ENCODE measurements at places on chromosomes 5 and 9.

- no peak for DNase-seq
Observed at GRCh38 chr9:107336718-107337360, 53.8 kb downstream of the RAD23B start.

DNA sequence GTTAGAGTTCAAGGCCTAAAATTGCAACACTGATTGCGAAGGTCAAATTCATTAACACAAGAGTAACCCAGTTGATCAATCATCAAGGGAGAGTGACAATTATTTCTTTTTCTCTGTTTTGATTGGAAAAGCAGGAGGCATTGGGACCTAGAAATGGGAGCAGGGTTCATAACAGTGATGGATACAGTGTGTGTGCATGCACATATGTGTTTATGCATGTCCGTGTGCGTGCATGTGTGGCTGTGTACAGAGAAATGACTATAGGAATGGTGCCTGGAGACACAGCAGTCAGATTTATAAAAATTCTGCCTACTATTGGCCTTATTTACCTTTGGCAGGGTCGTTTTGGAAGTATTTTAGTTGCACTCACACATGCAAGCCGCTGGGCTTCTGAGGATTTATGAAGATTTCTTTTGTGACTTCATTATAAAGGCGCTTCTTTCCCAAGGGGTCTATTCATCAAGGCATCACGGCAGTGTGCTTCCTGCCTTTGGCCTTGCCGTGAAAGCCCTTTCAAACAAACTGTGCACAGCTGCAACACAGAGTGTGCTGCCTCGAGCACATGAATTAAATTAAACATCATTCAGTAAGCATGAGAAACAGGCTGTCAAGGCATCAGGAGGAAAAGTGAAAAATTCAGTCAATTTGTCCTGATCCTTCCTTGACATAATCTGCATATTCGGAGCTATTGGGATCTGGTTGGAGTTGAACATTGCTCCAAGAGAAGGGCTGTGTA lies 122.8 kb upstream of the PUM3 start:
- no peak for DNase-seq

DNA sequence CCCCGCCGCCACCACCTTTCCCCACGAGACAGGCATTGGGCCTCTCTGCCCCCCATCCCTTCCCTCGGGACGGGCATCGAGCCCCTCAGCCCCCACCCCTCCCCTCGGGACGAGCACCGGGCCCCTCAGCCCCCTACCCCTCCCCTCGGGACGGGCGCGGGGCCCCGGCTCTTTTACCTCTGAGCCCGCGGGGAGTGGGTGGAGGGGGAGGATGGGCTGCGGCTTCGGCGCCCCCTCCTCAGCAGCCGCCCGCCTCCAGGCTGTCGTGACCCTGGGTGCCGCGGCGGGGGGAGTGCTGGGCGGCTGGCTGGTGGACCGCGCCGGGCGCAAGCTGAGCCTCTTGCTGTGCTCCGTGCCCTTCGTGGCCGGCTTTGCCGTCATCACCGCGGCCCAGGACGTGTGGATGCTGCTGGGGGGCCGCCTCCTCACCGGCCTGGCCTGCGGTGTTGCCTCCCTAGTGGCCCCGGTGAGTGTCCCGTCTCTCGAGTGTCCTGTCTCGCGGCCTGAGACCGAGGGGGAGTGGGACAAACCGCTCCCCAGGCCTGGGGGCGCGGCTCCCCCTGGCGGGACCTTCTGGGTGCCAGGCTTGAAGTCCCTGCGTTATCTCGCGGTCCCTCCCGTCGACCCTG lies 791 bp downstream of the SLC2A8 start:
- DNase-seq: peak; percentile 37

GRCh38 chr5:174281855-174282254 lies 236.3 kb downstream of the NSG2 start:
- DNase-seq: no peak

GRCh38 chr5:132436936-132437335 lies 53.6 kb downstream of the IRF1 start:
- no peak for DNase-seq

GRCh38 chr5:44632344-44632743 lies 176.4 kb upstream of the MRPS30 start:
- no peak for DNase-seq

DNA sequence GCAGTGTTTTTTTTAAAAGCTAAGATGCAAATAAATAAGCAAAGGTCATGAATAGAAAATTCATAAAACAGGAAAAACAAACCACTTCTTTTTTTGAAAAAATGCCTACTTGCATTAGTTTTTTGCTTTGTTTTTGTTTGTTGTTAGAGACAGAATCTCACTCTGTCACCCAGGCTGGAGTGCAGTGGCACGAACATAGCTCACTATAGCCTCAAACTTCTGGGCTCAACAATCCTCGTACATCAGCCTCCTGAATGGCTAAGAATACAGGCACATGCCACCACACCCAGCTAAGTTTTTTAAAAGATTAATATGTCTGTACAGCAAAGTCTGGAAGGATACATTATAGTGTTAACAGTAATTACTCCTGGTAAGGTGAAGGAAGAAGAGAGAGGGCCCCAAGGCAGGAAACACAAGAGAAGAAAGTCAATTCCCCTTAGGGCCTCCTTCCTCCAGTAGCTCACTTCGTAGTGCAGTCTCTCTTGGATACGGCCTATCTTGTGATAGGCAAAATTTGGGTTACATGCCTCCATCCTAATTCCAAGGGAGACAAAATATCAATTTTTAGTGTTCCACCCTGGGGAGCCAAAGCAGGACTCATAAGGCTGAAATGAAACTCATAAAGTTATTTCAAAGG lies 15.3 kb downstream of the FAM169A start:
- no peak for DNase-seq

DNA sequence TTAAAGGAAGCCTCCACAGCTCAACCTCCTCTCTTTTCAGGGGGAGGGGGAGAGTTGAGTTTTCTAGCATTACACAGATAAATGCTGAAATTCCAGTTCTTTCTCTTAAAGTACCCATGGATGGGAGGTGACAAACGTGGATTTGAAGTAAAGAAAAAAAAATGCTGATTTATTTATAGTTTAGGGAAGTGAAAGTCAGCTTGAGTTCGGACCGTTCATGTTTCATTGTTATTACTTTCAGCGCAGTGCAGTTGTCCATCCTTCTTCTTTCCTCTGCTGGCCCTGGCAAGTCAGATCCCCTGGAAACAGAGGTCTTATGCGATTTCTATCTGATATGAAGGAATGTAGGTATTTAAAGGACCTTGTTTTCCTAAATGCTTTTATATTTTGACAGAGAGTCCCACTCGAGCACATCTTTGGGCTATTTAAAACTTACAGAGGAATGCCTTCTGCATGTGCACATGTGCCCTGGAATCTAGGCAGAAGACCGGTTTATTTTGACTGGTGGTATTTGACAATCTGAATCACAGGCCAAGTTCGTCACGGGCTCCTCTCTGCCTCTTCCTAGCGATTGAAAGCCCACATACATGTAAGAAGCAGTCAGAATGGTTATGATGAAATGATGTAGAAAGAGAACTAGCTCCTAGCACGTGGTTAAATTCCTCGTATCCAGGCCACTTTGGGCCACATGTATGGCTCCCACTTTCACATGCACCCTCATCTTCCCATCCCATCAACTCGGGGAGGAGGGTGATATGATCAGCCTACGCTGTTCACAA lies 385.2 kb upstream of the KLF4 start:
- DNase-seq: no peak

DNA sequence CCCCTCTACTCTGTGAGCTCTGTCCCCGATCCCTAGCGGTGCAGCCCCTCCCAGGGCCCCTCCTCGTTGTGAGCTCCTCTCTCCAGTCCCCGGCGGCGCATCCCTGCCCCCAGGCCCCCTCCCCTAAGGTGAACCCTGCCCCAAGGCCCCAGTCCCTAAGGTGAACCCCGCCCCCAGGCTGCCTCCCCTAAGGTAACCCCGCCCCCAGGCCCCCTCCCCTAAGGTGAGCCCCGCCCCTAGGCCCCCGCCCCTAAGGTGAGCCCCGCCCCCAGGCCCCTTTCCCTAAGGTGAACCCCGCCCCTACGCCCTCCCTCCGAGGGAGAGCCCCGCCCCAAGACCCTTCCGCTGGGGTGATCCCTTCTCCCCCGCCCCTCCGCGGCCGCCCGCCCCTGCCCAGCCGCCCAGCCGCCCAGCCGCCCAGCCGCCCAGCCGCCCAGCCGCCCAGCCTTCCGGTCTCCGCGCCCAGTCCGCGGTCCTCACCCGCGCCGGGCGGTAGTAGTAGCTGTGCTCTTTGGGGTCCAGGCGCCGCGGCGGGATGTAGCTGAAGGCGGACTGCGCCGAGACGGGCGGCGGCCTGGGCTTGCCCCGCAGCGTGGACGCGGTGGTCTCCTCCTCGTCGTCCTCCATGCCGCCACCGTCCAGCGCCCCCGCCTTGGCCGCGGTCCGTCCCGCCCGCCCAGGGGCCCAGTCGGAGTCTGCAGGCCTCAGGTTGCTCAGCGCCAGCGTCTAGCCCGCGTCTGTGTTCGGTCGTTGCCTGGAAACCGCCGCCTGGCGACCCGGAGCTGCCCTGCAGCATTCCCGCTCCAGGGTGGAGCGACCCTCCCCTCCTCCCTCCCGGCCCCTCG lies at the start of gene CFAP90:
Gene CFAP90 (minus strand): TSS at position 739 of the 845 bp plus-strand sequence. CDS start 112 bp downstream, at position 627.
- no peak for DNase-seq

GRCh38 chr9:137048655-137049543 lies 2.9 kb upstream of the NPDC1 start:
- DNase-seq: no peak

DNA sequence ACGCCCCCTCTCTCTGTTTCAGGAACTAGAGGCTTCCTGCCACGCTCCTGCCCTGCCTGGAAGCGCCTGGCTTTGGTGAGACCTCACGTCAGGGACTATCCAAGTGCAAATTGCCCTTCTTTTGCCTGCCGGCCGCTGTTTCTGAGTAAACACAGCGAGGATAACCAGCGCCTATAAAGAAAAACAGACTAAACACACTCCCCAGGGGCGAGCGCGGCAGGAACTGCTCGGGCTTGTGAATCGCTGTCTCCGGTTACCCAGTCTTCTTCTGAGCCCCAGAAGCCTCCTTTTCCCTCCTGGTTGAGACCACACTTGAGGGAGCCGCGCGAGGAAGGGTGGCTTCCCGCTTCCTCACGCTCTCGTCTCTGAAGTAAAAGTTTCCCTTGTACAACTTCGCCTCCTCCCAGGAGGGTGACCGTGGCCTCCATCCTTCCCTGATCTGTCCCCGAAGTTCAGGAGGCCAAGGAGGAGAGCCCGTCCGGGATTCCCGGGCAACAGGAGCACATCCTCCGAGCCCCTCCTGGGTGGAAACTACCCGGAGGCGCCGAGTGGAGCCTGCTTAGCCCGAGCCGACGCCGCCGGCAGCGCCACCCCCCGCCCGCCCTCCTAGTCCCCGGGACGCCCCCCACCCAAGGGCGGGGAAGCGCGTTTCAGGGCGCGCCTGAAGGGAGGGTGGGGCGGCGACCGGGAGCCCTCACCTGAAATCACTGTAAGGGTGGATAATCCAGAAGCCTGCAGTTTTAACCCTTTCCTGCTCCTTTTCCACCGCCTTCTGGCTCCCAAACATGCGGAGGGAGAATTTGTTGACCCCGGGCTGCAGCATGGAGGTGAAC lies 993 bp downstream of the HCN1 start:
- no peak for DNase-seq

- no peak for DNase-seq
Observed at GRCh38 chr5:111392181-111392580, 120.2 kb downstream of the STARD4 start.

GRCh38 chr9:88196142-88196790 lies 58.0 kb upstream of the SPATA31C2 start:
- no peak for DNase-seq

DNA sequence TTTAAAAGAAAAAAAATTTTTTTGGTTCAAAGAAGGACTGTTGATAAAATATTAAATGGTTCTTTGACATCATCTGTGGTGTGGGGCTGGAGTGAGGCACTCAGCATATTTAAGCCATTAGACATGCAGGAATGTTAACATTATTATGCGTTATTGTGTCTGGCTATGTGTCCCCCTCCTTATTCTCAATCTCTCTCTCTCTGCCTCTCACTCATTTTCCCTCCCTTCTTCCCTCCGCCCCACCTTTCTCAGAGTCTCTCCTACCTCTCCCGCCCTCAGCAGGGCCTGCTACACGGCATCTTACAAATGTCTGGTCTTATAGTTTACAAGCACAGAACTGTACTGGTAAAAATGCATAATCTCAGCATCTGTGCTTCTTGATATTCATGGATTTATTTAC lies 287.8 kb upstream of the TMEM161B start:
- no peak for DNase-seq

- no peak for DNase-seq
Observed at GRCh38 chr9:136225366-136225747, 20.3 kb downstream of the QSOX2 start.

- peak; percentile 76 for DNase-seq
Observed at GRCh38 chr5:132387640-132388117, 18.2 kb downstream of the SLC22A5 start.

GRCh38 chr5:65769539-65769938 lies 47.5 kb downstream of the NLN start:
- peak; percentile 75 for DNase-seq

Measured in SW 1271 (cell line).